D341Med (cell line): ENCODE measurements at places on chromosomes 1 and 21.
A peak's percentile ranks its signal among the peaks of the same experiment; 100 is the strongest.

DNA sequence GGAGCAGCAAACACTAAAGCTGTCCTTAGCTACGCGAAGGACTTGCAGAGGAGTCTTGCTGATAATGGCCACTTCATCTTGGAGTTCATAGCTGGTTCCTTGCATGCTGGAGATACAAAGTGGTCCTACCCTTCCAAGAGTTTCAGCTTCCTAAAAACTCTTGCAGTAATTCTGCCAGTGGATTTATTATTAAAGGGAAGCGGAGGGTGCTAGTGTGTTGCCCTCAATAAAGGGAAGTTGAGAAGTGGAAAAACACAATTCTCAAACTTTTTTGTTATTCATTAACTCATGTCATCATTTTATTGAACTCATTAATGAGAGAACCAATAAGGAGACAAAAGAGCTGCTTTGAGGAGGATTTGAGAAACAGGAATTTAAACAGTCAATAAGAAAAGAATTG lies 6.5 kb upstream of the HAPLN2 start:
- DNase-seq, result no peak

DNA sequence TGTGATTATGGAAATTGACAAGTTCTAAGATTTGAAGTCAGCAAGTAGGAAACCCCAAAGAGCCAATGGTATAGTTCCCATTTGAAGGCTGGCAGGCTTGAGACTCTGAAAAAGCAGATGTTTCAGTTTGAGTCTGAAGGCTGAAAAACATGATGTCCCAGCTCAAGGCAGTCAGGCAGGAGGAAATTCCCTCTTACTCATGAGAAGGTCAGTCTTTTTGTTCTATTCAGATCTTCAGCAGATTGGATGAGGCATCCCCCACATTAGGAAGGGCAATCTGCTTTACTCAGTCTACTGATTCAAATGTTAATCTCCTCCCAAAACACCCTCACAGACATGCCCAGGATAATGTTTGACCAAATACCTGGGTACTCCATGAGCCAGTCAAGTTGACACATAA lies 372.5 kb upstream of the ST6GALNAC5 start:
- no peak for DNase-seq

DNA sequence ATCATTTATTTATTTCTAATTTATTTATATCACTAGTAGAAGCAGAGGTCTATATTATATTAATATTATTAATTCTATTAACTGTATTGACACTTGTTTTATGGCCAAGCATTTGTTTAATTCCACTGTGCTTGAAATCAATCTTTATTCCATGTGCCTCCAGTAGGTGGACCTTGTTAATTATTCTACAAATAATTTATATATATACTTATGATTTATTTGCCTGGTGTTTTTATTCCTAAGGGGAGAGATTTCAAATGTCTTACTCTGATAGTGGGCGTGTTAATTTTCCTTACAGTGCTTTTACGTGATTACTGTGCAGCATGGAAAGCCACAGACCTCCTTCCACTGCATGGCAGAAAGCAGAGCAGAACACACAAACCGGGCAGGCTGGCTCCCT lies 17.5 kb upstream of the OR6N2 start:
- no peak for DNase-seq

GRCh38 chr1:234313171-234313570 lies 60.1 kb upstream of the COA6 start:
- DNase-seq, result no peak

- no peak for DNase-seq
Observed at GRCh38 chr1:121566346-121566745, 381.6 kb downstream of the SRGAP2C start.

GRCh38 chr21:34498623-34499022 lies 13.4 kb downstream of the KCNE1 start:
- DNase-seq, result no peak

- no peak for DNase-seq
Observed at GRCh38 chr1:47650611-47651010, 212.8 kb downstream of the FOXD2 start.

- DNase-seq, result peak; percentile 61
Observed at GRCh38 chr1:176558561-176558960, 95.6 kb downstream of the PAPPA2 start.

DNA sequence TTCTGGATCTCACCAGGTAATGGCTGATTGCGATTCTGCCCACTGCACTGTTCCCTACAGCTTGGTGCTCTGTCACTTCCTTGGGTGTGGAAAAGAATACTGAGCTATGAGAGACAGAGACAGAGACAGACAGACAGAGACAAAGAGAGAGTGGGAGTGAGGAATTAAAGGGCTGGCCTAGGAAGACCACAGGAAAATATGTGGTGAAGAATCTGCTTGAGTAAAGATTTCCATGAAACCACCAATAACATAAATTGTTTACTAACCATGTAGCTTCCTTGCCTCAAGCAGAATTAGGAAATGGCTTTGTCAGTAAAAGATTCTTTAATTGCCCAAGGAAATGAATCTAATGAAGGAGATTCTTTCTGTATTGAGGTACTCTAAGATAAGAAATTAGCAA lies 54.4 kb downstream of the MPZL1 start:
- DNase-seq, result no peak

DNA sequence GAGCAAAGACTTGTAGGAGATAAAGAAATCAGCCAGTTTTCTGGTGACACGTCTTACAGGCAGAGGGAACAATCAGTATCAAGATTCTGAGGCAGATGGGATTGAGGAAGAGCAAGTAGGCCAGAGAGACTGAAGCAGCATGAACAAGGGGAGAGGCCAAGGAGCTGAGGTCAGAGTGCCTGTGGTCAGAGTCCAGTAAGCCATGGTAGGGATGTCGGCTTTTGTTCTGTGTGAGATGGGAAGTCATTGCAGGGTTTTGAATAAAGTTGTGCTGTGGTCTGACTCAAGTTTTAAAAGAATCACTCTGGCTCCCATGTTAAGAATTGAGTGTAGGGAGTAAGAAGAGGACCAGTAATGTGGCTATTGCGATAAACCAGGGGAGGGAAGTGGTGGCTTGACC lies 85.9 kb upstream of the IVNS1ABP start:
- no peak for DNase-seq

- no peak for DNase-seq
Observed at GRCh38 chr1:228267962-228268880, 60.4 kb downstream of the OBSCN start.

GRCh38 chr1:174491606-174492005 lies 43.8 kb downstream of the GPR52 start:
- no peak for DNase-seq

- DNase-seq, result no peak
Observed at GRCh38 chr1:108521990-108522393, 37.9 kb upstream of the EEIG2 start.

GRCh38 chr1:12502336-12503109 lies 115.5 kb downstream of the DHRS3 start:
- DNase-seq, result no peak

- DNase-seq, result no peak
Observed at GRCh38 chr1:69976896-69977295, 228.5 kb downstream of the LRRC40 start.

DNA sequence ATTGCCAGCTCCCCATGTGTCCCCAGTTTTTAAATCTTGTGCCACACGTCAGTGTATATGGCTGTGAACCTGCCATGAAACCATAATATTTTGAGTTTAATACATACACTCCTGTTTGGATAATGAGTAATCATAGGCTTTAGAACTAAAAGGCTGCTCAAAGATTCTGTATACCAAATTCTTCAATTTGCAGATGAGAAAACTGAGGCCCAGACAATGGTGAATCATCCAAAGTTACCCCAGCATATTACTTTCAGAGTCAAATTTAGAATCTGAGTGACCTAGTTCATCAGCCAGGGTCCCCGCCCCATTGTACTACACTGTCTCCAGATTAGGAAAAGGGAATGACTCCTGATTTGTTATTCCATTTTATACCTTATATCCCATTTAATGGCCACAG lies 224.6 kb downstream of the FGGY start:
- no peak for DNase-seq

DNA sequence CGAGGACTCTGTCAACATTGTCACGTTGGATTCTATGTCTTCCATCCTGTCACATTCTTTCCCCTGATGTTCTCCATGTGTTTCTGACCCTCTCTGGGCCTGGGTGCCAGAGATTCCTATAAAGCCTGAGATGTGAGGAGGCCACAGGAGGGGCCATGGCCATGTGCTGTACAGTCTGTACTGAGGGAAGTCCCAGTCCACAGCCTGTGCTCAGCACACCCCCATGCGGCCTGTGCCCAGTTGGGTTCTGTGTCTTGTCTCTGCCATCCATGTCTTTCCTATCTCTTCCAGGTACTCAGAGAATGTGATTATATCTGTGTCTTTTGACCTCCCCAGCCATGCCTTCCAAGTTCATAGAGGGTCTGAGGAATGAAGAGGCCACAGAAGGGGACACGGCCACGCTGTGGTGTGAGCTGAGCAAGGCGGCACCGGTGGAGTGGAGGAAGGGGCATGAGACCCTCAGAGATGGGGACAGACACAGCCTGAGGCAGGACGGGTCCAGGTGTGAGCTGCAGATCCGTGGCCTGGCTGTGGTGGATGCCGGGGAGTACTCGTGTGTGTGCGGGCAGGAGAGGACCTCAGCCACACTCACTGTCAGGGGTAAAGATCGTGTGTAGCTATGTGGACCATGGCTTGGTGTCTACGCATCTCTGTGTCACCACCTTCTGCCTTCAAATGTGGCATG lies 86.1 kb downstream of the OBSCN start:
- no peak for DNase-seq

GRCh38 chr1:63653976-63654375 lies 60.8 kb downstream of the PGM1 start:
- DNase-seq, result no peak

DNA sequence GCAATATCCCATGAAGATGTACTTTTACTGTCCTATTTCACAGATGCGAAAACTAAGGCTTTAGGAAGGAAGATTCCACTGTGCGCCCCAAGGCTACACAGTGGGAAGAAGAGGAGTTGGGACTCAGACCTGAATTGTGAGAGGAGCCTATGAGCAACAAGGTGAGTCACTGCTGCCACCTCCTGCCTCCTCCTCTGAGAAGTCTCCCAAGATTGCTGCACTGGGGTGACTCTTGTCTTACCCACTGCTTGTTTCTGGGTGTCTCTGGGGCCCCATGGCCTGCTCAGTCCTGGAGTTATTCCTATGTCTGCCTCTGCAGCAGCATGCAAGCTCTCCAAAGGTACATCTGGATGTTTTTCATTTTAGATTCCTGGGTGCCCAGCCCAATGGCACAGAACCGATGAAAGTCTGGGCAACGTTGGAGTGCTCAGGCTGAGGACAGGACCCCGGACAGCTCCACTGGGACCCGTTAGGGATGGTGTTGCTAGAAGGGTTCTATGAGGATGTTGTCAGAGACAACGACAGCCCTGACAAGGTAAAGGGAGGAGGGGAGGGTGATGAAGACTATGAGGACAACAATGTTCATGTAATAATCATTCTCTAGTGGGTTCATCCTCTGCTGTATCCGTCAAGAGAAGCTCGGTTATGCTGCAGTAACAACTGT lies 11.0 kb upstream of the C1QA start:
- no peak for DNase-seq

DNA sequence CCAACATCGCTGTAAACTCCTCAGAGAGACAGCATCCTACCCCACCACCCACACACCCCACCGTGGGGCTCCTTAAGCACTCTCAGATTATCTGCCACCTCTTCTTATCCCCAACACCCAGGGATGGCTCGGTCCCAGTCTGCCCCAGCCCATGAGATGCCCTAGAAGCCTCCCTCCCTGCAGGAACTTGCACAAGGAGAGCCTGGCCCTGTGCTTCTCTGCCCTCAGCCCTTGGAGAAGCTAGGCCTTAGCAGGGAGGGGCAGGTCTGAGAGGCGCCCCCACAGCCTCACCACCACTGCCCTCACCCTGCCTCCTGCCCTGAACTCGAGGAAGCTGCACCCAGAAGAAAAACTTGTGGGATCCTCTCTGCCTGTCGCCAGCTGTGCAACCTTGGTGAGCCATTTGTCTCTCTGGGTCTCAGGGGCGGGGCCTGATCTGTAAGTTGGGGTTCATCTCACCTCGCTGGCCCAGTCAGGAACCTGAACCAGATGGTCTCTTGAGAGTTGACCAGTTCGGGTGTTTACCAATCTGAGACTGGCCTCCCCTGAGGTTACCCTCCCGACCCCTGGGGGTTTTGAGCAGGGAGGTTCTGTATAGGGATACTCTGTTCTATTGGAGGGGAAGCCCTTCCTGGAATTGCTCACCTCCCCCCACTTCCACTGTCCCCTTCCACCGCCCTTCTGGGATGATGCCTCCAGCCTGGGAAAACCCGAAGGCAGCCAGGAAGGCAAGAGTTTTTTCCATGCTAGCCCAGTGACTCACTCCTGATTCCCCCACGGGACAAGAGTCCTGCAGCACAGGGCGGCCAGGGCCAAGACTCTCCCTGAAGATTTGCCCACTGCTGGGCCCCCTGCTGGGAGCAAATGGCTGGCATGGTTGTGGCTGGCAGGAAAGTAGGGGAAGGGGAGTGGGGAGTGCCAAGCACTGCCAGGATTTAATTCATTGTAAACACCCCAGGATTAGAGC lies at the start of gene S100A3:
Gene S100A3 (minus strand): TSS at position 537 of the 967 bp plus-strand sequence. CDS start 773 bp downstream, outside the sequence.
- no peak for DNase-seq
